ENCODE measurements at places on chromosomes 3 and 15.

GRCh38 chr3:79664455-79664854 is 103.3 kb downstream of the ROBO1 start:
- no peak for DNase-seq

- no peak for DNase-seq
These were observed 54.0 kb downstream of the DUT start for GRCh38 chr15:48385031-48385830.

GRCh38 chr3:176939022-176939817 is 258.1 kb downstream of the TBL1XR1 start:
- peak; percentile 46 for DNase-seq

GRCh38 chr3:21879184-21879886 is 128.3 kb upstream of the ZNF385D start:
- DNase-seq, result no peak

- no peak for DNase-seq
These were observed 28.8 kb downstream of the ST6GAL1 start for GRCh38 chr3:186959029-186959624.

DNA sequence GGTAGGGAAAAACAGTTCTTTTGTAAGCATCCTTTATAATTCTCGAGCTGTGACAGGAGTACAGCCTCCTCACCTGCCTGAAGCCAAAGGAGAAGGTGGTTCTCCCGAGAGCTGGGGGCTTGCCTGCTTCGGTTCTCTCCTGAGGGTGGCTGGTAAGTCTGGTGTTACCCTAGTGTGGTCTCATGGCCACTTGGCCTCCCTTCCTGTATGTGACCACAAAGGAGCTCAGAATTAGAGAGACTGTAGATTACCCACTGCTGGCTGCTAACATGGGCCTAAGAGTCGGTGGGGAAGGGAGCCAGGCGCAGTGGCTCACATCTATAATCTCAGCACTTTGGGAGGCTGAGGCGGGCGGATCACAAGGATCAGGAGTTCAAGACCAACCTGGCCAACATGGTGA is 12.6 kb downstream of the PDHB start:
- no peak for DNase-seq

DNA sequence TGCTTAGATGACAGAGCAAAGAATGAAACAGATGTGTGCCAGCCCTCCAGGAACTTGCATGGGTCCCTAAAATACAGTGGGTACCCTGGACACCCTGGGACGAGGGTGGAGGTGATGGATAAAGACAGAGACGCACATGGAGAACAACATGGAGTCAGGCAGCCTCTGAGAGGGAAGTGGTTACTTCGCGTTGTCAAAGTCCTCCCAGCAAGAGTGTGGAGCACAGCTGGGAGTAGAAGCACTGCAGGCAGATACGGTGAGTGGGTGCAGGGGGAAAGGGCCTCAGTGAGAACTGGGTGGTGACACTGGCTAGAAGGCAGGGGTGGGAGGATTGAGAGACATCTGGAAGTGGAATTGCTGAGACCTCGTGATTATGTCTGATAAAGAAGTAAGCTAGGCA is 70.8 kb upstream of the PRR20G start:
- DNase-seq, result no peak

- DNase-seq, result no peak
These were observed 69.7 kb upstream of the TPM1 start for GRCh38 chr15:62972814-62973213.

GRCh38 chr3:172622916-172623700 is 87.8 kb downstream of the NCEH1 start:
- peak; percentile 65 for DNase-seq

DNA sequence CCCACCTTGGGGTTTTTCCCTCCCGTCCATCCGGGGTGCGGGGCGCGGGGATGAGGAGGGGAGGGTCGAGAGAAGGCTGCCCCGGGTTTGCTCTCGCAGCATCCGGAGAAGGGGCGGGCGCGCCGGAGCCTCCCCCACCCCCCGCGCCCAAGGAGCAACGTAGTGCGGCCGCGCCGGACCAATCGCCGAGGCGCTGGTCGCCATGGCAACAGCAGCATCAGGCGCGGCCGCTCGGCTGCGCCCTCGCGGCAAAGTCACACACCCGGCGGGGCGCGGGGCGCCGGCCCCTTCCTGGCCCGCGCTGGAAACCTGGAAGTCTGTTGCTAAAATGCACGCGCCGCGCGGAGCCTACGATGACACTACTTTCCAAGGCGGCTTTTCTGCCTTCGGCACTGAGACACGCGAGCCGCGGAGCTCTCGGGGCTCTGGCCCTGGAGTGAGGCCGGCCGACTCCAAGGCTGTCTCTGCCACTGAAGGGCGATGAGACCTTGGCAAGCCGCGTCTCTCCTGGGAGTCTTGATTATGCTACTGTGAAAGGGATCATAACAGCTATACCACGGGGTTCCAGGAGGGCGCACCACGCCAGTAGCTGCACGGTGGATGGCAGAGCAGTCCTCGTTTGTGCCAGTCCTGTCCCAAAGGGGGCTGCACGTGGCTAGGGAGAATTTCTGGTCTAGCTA is at the start of gene IQSEC1:
IQSEC1 (minus strand) TSS at position 104 of the 680 bp plus-strand sequence. CDS start 415 bp downstream, outside the sequence.
- DNase-seq, result peak; percentile 67

DNA sequence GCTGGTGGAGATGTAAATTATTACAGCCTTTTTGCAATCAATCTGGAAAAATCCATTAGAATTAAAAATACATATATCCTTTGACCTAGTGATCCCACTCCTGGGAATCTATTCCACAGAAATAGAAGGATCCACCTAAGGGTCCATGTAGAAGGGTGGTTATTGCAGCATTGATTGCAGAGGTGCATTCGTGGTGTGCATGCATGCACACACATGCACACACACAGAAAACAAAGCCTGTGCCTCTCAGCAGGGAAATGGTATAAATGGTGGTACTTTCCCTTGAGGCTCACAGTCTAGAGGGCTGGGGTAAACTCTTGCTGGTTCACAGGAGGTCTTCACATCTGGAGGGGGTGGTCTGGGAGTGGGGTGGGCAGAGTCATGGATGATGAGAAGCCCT is 19.4 kb upstream of the ADPGK start:
- no peak for DNase-seq

DNA sequence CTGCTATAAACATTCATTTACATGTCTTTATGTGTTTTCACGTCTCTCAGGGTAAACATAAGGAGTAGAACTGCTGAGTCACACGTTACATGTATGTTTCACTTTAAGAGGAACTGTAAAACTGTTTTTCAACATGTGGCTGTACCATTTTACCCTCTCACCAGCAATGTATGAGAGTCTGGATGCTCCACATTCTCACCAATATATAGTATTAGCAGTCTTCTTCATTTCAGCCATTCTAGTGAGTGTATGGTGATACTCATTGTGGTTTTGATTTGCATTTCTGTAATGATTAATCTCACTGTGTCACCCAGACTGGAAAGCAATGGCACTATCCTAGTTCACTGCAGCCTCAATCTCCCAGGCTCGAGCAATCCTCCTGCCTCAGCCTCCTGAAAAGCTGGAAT is 37.1 kb downstream of the PHC3 start:
- DNase-seq, result no peak

- DNase-seq, result no peak
These were observed 557.5 kb upstream of the GOLIM4 start for GRCh38 chr3:168653255-168653654.

DNA sequence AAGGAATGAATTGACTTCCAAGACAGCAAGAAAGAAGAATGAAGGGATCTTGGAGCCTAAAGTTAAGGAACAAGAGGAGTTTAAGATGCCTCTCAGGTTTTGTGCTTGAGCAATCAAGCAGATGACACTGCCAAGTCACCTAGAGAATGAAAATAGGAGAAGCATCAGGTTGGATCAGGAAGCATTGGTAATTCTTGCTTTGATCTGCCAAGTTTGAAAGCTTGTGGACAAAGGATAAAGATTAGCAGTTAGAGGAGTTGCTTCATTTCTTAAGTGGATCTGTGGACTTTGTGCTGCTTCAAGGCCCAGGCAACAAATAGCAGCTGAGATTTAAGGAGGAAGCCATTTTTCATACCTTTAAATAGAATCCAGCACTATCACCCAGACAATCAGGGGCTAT is 35.6 kb downstream of the FRMD5 start:
- no peak for DNase-seq

DNA sequence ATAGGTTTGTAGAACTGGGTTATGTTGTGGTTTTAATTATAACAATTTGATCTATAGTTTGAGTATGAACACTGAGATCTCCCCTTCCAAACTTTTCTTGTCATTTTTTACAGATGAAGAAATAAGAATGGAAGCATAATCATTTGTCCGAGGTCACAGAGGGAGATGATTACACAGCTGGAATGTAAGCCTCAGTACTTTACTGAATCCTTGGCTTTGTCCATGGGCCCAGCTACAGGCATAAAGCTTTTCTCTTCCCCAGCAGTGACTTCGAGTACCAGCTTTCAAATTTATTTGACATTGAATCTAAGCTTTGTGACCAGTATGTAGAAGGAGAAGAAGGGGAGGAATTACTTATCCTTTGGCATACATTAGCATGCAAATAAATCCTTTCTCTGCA is 80.9 kb upstream of the DCBLD2 start:
- DNase-seq, result no peak

GRCh38 chr3:9525078-9525477 is 28.5 kb downstream of the LHFPL4 start:
- no peak for DNase-seq

GRCh38 chr3:73258057-73258456 is 196.6 kb downstream of the EBLN2 start:
- DNase-seq, result no peak

DNA sequence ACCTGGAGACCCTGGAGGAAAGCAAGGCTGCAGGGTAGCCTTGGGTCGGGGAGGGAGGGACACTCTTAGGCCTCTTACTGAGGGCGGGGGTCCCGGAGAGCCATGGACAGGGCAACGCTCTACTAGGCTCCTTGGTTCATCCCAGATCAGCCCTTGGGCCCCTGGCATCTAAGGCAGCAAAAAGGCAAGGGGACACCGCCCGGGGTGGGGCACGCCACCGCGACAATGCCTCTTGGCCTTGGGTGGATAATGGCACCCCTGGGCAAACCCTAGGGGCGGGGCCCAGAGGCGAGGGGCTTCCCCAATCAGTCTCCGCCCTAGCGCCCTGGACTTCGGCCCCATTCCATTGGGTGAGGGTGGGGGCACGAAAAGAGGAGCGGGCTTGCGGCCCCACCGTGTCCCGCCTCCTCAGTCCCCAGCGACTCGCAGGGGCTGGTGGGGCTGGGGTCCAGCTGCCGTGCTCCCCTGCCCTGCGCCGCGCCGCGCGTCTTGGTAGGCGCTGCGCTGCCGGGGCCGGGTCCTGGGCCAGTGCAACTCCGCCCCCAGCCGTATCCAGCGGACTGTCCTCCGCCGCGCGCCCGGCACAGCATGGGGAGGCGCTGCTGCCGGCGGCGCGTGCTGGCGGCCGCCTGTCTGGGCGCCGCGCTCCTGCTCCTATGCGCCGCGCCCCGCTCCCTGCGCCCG is at the start of gene CHST13:
CHST13 (plus strand) TSS at position 411 of the 684 bp plus-strand sequence; CDS start at position 589, 178 bp downstream.
- no peak for DNase-seq

- no peak for DNase-seq
These were observed 10.5 kb upstream of the CRABP1 start for GRCh38 chr15:78329625-78330024.

DNA sequence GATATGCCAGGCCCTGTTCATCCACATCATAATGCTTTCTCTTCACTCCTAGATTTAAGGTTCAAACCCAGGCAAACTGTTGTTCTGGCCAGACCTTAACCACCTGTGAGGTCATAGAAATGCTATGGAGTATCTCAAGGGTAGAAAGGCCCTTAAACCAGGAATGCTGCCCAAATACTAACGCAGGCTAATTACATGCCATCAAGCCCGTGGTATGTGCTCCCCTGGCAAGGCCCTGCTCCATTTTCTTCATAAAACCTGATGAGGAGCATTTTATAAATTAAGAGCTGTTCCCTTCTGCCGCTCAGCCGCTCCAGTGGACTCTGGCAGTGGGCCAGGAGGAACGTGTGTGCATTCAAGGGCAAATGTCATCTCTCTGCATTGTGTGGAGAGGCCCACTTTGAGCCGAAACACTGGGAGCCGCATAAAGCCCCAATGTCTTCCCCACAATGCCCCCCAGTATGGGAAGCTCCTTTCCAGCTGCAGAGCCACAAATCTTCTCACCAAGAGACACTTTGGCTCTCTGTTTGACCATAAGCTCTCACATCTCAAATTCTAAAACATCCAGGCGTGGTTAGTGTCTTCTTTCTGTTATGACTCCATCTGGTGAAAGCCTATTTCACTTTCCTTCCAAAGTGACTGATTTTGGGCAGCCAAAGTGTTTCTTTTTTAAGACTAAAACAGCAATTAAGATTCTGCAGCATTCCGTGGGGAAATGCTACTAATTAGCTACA is 210.8 kb upstream of the NR2E3 start:
- no peak for DNase-seq

- peak; percentile 81 for DNase-seq
These were observed 12.4 kb upstream of the RAB11A start for GRCh38 chr15:65856821-65857455.

DNA sequence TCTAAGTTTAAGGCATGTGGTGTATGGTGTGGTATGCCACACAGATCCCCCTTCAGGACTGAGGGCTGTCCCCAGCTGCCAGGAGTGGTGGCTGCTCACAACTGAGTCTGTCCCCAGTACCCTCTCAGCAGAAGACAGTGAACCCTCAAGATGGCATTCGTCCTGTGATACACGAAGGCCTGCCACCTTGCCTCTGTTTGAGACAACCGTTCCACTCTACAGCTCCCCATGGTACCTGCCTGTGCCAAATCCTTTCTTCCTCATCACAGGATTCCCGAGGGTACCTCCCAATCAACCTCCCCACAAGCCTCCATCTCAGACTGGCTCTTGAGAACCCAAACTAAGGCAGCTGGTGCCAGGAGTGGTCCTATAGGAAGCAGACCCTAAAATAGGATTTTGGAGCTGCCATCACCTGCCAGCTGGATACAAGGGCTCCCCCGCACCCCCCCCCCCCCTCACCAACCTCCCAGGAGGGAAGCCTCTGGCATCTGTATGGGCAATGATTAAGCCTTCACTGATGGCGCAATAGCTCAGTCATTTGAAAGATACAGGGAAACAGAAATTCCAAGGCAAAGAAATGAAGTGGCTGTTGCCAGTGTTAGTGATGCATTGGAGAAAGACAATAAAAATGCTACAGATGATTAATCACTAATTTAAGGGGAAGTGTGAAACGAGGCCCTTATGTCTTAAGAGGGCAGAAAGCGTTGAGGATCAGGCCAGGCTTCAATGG is 230.0 kb upstream of the LYSMD4 start:
- DNase-seq, result no peak

GRCh38 chr15:66855041-66855440 is 153.0 kb downstream of the SMAD6 start:
- DNase-seq, result no peak

- DNase-seq, result no peak
These were observed 43.0 kb upstream of the HEG1 start for GRCh38 chr3:125098611-125099291.
